ENCODE measurements at places on chromosomes 1 and 21.

DNA sequence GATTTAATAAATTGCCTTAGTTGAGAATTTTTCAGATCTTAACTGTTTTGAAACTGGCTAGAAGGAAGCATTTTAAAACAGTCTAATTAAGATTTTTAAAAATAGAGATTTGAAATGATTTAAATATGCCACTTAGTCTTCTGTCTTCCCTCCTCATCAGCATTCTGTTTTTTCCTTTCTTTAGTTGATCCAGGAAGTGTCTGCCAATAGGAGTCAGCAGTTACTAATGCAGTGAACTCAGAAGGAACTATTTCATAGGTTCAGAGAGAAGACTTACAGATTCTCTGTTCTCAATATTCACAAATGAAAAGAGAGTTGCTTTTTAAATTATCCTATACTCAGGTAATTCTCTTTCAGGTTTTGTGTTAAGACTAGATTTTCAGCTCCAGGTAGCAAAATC lies 84.5 kb downstream of the RPS6KC1 start:
- no peak for DNase-seq

DNA sequence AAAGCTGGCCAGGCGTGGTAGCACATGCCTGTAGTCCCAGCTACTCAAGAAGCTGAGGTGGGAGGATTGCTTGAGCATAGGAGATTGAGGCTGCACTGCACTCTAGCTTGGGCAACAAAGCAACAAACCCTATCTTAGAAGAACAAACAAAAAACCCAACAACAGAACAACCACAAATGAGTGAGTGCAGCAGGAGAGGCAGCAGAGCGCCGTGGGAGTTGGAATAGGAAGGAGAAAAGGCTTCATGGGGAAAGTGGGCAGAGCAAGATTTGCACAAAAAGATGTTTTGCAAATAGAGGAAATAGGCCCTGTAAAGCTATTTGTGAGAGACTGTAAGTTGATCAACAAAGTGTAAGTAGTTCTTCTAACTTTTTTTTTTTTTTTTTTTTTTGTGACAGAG lies 19.6 kb downstream of the SMAP2 start:
- no peak for DNase-seq

- peak; percentile 58 for DNase-seq
Measured at GRCh38 chr1:224506141-224506814, 71.7 kb upstream of the WDR26 start.

DNA sequence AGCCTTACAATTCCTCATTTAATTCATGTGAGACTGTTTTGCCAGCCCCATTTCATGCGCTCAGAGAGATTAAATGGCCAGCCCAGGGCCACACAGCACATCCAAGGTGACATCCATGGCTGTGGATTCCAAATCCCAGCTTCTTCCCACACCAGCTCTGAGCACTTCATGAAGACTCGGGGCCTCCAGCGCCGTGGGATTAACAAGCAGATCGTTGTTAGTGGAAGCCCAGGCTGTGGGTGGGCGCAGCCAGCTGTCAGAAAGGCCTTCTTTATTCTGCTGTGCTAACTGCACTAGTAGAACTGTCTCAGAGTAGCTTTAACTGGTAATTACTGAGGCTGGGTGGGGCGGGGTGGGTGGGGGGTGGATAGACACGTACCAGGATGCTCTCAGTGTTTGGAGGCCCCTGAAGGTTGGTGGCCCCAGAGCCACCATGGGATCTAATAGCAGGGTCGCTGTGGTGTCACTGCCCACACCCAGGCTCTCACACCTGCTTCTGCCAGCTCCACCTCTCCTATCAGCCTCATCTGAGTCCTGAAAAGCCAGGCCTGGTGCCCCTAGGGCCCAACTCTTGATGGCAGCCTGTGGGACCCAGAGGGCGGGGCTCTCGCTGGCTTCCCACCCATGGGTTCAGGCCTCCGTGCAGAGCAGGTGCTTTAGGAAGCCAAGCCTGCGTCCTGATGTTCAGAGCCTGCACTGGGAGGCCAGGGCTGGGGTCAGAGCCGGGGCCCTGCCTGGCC lies 3.4 kb downstream of the BMP8A start:
- no peak for DNase-seq

DNA sequence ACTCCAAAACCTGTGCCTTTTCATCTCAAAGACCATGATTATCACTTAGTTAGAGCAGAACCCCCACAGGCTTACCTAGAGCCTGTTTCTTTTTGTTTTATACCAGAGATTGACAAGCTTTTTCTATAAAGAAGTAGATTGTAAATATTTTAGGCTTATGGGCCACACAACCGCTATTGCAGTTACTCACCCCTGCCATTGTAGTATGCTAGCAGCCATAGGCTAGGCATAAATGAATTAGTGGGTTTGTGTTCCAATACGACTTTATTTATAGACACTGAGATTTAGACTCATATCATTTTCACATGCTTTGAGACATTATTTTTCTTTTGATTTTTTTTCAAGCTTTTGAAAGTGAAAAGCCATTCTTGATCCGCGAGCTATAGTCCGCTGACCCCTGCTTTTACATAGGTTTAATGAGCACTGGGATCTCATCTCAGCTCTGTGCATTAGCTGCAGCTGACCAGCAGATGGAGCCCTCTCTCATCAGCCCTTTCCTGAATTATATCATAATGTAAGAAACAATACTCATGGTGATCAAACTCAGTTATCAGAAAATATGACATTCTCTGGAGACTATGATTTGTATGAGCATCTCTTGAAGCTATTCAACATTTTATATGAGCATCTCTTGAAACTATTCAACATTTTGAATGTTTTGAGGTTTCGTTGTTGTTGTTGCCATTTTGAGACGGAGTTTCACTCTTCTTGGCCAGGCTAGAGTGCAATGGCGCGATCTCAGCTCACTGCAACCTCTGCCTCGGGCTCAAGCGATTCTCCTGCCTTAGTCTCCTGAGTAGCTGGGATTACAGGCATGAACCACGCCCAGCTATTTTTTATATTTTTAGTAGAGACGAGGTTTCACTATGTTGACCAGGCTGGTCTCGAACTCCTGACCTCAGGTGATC lies 111.9 kb upstream of the L1TD1 start:
- DNase-seq = no peak

DNA sequence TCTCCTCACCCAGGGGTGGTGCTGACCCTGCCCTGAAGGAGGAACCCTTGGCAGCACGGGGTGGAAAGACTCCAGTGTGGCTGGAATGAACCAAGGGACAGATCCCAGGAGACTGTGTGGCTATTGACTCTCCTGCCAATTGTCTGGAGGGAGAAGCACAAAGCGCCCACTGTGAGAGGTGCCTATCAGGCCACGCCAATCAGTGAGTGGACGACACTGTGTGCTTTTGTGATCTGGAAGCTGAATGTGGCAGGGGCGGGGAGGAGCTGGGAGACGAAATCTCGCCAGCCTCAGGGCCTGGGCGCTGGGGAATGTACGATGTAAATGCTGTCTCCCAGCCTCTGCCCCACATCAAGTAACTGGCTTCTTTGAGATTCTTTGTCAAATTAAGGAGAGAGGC lies 167.1 kb downstream of the ZBTB18 start:
- no peak for DNase-seq

DNA sequence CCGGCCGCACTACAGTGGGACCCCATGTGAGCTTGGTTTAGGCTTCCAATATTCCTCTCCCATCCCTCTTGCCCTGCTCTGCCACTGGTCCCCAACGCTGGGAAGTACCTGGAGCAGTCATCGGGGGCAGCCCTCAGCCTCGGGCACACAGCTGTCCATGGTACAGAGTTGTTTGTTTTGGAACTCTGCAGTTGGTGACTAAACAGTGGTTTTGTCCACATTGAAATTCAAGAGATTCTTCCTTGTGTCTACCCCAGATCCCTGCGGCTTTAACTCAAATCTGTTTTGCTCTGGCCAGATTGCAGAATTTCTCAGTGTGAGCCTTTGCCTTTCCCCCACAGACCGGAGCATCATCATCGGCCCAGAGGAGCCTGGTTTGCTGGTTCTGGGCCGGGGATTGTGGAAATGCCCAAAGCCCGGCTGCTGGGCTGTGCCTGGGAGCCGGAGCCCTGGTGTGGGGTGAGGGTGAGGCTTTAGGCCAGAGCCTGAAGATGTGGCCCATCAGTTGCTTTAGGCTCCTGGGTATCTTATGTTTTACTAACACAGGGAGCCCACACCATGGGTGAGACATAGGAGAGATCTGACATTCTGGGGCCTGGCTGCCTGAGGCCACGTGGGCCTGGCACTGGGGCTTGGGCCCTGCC lies 93.2 kb downstream of the ARHGEF10L start:
- no peak for DNase-seq

All from right lobe of liver (tissue), 6 donors.